Naive B cell (primary cell): ENCODE measurements at places on chromosomes 5 and 9.

DNA sequence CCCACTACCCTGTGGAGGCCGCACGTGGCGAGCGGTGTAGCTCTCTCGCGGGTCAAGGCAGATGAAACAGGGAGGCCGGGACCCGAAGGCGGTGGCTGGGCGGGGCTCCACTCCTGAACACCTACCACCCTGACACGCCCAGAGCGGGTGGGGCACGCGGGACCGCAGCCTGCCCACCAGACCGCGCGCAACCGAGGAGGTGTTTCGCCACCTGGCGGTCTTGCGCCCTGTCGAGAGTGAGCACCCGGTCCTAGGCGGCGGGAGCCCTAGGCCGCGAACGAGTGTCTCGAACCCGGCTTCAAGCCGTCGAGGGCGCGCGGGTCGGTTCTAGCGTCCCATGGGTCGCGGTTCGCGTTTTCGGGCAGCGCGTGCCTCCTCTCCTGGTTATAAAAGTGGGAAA, 2.2 kb upstream of the EXOSC3 start:
- DNase-seq = no peak

DNA sequence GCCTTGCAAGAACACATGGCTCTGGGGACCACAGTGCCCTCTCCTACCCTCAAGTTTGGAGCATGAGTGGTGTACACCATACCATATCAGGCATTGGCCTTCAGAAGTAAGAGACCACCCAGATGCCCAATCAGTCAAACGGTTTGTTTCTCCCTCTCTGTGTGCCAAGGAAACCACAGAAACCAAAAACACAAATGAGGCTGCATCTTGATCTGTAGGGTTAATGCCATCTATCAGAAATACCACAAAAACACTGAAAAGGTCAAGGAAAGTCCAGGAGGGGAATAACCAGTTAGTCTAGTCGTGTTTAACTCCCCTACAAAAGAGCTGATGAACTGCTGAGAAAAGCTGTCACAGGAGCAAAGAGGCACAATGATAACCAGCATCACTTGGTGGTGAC, 78.4 kb downstream of the INSYN2B start:
- DNase-seq = no peak

DNA sequence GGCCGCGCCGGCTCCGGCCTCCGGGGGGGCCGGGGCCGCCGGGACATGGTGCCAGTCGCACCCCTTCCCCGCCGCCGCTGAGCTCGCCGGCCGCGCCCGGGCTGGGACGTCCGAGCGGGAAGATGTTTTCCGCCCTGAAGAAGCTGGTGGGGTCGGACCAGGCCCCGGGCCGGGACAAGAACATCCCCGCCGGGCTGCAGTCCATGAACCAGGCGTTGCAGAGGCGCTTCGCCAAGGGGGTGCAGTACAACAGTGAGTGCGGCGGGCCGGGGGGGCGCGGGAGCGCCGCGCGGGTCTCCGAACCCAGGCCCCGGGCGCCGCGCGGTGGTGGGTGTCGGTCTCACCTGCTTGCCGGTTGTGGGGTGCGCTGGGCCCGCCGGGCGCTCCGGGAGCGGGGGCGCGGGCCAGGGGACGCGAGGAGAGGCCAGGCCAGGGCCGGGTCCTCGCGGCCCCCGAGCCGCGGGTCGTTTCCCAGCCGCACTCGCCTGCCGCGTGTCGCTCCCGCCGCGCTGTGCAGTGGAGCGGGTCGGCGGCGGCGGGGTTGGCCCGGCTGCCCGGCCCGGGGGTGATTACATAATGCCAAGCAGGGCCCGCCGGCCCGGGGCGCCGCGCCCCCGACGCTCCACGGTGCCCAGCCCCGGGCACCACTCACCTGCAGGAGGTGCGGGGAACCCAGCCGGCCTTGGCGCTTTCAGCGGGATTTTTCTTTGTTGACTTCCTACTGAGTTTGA, 492 bp downstream of the RABL6 start:
- DNase-seq = no peak

GRCh38 chr5:103476811-103477210, 85.8 kb downstream of the NUDT12 start:
- no peak for DNase-seq

- DNase-seq = no peak
Measured at GRCh38 chr5:168879331-168879730, 300.2 kb upstream of the PANK3 start.

DNA sequence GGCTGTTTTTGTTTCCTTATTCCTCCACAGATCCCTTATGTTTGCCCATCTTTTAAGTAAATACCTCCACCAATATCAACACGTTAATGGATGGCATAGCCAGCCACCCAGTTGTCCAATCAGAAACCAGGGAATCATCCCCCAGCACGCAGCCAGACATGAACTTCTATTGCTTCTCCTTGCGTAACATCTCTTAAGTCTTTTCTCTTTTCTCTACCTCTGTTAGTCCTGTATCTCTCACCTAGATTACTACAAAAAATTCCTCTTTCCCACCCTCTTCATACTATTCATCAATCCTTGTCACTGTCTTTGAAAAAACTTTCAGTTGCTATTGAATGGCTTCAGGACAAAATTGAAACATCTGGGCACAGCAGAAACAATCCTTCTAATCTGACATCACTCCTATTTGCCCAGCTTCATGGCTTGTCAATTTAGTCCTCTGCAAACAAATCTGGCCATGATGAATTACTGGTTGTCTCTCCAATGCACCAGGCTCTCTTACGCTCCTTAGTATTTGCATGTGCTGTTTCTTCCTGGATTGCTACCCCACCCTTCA, 349.3 kb downstream of the RAB3C start:
- DNase-seq = no peak

DNA sequence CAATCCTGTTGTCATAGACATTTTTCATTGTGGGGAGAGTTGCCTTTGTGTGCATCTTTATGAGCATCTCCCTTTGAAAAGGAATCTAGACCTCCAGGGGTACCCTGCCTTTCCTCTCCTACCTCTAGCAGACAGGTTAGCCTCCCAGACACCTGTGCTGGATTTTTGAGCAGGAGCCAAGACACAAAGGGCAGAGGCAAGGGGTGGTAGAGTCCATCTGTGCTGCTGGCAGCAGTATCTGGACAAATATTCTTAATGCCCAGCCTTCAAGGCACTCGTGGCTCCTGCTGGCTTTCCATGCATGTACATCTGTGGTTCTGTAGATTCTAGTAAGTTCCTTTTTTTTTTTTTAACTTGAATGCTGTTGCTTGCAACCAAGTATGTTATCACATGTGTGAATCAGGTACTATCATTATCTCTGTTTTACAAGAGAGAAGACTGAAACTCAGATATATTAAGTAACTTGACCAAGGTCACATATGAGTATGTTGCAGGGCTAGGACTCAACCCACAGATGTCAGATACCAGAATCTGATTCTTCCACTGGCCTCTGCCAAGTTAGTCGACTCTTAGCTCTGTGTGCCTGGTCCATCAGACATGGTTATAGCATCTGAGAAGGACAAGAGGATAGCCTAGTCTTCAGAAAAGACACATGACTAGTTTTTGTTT, 32.9 kb upstream of the GPR151 start:
- DNase-seq = no peak

DNA sequence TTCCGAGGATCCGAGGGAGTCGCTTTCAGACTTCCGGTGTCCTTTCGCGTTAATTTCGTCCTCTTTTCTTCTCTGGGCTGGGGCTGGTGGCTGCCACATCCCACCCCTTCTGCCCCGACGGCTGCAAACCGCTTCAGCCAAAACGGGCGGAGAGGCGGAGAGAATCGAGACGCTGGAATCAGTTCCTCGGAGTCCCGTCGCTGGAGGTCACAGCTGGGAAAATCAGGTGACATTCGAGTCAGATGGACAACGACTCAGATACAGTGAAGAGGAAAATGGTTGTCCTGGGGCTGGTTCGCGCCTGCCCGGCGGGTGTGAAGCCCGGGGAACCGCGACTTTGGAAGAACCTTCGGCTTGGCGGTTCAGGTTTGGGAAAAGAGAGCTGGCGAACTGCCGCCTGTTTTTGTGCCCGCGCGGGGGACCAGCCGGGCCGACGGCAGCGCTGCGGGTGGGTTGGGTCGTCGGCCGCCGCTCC, 8.9 kb upstream of the NKX2-5 start:
- no peak for DNase-seq

DNA sequence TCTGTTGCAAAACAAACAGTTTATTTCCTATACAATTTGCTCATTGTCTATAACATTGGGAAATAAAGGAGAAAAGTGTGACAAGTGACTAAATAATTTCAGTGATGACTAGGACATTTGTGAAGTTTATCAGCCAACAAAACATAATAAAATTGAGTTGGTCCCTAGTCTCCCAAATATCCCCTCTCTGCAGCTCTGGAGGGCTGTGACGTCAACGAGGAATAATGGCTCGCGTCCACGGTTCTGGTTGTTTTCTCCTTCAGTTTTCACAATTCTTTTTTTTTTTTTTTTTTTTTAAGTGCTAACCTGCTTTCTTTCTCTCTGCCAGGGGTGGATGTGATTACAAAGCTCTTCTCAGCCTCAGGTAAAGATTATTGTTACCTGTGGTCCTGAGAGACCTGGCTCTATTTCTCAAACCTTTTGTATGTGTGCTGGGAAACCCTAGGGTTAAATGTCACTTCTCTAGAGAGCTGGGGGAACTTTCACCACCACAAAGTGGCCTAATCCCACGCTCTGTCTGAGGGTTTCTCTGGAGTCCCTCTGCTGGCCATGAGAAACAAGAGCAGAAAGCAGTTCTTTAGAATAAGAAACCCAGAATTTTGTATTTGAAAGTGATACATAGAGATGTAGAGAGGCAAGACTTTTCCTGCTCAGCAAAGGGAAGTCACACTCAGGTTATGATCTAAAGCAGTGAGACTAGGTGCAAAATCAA, 36.2 kb upstream of the ANKRD55 start:
- peak; percentile 21 for DNase-seq

DNA sequence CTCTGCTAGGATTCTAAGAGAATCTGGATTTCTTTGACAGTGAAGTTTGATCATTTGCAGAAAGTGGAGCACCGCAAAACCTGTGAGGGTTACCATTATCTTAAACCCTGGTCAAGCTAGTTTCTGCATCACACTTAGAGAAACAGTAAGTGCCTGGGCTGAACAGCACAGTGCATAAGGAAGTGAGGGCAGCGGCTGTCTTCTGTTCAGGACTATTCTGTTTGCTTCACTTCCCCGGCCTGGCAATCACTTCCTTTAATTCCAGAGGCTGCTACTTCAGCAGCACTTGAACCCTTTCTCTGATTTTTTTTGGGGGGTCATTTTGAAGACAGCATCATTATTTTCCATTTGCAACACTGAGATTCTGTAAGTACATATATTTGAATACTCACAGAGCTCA, 32.0 kb downstream of the SEMA6A start:
- DNase-seq = no peak

DNA sequence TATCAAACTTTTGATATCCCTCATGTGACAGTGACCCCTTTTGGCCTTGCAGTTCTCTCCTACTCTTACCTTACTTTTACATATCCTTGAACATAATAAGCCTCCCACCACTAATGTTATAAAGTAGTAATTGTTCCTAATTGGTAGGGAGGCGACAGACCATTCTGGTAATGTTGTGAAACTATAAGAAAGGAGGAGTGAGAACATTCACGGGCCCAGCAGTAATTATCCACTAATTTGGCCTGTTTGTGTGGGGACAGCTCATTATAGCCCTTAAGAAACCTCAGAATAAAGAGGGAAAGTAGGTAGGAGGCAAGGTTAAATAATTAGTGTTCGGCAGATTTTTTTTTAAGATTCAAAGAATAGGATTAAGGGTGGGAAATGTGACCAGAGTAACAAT, 1046.5 kb upstream of the ARRDC3 start:
- no peak for DNase-seq
